ENCODE measurements at places on chromosomes 16 and 17.

- DNase-seq, result no peak
Observed at GRCh38 chr16:89693289-89693731, 6.8 kb downstream of the CDK10 start.

DNA sequence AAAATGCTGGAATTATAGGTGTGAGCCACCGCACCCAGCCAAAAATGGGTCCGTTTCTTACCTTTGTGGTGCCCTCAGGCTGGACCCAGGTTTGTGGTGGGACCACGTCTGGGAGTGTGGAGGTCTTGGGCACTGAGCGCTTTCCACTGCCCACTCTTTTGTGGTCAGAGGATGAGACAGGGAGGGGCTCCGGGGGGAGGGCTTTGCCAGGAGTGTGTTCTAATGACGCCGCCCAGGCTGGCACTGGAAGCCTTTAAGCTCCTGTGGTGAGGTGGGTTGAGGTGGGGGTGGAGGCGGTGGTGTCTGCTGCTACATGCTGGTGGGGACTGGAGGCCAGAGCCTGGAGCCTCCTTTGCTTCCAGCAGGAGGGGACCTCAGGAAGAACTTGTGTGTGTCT lies 12.8 kb upstream of the ADCY7 start:
- DNase-seq, result no peak

- DNase-seq, result no peak
Observed at GRCh38 chr17:37643869-37644268, 623 bp upstream of the DDX52 start.

DNA sequence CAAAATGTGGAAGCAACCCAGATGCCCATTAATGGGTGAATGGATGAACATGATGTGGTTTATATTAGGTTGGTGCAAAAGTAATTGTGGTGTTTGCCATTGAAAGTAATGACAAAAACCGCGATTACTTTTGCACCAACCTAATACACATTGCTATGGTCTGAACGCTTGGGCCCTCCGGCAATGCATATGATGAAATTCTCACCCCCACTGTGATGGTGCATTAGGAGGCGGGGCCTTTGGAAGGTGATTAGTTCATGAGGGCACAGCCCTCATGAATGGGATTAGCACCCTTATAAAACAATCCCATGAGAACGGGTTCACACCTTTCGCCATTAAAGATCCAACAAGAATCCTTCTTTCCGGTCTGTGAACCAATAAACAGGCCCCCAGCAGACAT lies 25.3 kb upstream of the PRM1 start:
- no peak for DNase-seq

GRCh38 chr17:5123343-5124124 lies 7.7 kb downstream of the USP6 start:
- no peak for DNase-seq

DNA sequence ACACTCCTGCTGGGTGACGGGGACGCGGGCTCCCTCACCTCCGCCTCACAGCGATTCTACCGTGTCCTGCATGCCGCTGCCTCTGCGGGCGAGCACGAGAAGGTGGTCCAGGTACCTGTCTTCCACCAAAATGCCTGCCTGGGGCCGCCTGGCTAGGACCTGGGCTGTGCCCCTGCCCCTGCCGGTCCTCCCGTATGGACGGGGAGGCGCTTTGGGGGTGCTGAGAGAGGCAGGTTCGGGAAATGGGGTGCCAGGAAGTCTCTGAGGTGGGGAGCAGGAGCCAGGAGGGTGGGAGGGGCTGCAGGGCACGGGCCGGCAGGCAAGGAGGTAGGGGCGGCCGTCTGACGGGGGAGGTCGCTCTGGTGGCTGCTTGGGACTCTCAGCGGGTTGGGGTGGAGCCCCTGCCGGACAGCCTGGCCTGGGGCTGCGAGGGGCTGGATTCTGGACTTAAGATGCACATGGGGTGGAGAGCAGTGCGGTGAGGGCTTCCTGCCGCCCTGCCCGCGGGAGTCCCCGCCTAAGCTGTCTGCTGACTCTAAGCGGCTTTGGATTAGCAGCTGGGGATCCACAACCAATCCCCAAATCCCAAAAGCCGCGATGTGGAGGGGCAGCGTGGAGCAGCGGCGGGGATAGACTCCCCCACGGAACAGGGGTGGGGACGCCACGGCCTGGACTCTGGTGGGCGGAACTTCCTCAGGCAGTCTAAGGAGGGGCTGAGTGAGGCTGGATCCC lies 5.8 kb downstream of the CHTF18 start:
- DNase-seq, result no peak

DNA sequence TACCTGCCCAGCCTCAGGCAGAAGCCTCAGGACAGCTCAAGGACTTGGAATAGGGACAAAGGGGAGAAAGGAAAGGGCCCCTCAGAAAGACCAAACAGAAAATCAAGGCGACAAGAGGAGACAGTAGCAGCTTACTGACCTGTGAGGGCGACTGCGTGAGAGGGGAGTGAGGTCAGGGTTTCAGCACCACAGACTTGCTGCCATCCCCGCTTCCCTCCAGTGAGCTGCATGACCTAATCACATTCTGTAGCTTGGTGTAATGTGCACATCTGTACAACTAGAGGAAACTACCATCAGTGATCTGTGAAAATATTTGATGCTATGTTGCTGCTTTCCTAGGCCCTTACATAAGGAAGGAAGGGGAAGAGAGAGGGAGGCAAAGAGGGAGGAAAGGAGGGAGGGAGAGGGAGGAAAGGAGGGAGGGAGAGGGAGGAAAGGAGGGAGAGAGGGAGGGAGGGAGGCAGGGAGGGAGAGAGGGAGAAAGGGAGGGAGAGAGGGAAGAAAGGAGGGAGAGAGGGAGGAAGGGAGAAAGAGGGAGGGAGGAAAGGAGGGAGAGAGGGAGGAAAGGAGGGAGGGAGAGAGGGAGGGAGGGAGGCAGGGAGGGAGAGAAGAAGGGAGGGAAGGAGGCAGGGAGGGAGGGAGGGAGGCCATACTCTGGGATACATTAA lies 404.9 kb upstream of the CDH5 start:
- DNase-seq, result no peak

GRCh38 chr16:74053312-74053711 lies 243.3 kb upstream of the PSMD7 start:
- no peak for DNase-seq

DNA sequence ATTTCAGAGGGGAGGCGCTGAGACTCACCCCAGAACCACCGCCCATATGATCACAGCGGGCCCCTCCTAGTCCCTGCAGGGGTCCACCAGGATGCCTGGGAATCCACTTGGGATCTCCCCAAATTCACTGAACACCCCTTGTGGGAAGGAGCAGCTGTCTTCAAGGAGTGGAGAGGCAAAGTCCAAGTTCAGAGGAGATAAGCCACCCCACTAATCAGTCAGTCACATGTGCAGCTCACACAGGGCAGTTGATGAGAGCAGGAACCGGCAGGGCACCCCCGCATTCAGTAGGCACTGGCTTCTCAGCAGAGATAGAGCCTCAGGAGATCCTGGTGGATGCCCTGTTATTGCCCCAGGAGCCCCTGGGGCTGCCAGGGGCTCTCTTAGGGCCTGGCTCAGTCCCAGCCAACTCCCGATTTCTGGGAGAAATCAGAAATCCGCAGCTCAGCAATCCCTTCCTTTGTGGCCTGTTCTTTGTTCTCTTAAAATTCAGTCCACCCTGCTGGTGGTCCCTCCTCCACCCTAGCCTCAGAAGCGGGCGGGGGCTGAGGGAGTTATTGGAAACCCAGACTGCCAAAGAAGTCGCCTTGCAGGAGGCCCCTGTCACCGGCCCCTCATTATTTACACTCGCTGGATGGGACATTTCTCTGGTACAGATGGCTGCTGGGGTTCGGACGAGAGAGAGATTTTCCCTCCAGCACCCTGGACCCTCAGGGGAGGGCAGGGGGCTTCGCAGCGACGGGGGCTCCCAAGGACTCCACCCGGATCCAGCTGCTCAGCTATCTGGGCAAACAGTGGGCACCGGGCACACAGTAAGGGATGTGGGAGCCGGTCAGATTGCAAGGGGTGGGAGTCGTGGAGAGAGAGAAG lies 1.8 kb downstream of the CDC42EP4 start:
- DNase-seq, result no peak

- no peak for DNase-seq
Observed at GRCh38 chr17:9009096-9009495, 12.2 kb upstream of the NTN1 start.

GRCh38 chr16:54048586-54049495 lies 237.7 kb downstream of the IRX3 start:
- DNase-seq, result no peak

DNA sequence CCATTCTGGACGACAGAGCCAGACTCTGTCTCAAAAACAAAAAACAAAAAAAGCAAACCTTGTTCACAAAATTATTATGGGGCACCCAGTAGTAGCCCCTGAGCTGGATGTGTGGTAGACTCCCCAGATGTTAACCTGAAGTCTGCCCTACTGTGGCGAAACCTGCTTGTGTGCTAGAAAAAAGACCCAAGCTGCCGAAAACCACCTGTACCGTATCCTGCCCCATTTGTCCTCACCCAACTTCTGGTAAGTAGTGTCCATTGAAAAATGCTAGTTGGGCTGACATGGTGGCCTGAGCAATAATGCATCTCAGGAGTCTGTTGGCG lies 9.1 kb downstream of the RMI2 start:
- no peak for DNase-seq

GRCh38 chr17:56436142-56436541 lies 157.4 kb upstream of the NOG start:
- DNase-seq, result no peak

- DNase-seq, result no peak
Observed at GRCh38 chr16:9053006-9053601, 38.3 kb upstream of the HAPSTR1 start.

- no peak for DNase-seq
Observed at GRCh38 chr17:36697903-36698530, 96.6 kb downstream of the MRM1 start.

GRCh38 chr16:89564476-89565255 lies 4.2 kb downstream of the RPL13 start:
- no peak for DNase-seq

DNA sequence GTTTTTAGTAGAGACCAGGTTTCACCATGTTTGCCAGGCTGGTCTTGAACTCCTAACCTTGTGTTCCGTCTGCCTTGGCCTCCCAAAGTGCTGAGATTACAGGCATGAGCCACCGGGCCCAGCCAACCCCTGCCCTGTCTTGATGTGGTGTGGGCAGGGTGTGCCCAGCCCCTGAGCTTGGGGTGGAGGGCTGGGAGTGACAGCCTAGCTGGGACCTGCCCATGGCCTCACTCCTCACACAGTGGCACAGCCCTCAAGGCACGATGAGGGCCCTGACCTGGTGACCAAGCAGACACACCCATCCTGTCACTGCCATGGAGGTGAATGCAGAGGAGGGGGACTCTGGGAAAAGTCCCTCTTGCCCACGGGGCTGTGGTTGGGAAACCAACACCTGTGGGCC lies 3.0 kb downstream of the IL32 start:
- DNase-seq, result no peak

- DNase-seq, result no peak
Observed at GRCh38 chr17:46170639-46171429, 22.4 kb downstream of the KANSL1 start.

Data from stimulated activated CD4-positive, alpha-beta T cell treated with anti-CD3 and anti-CD28 coated beads, TNF-alpha, amount 100 ng/mL, for 1 hour (primary cell).